ENCODE measurements at places on chromosomes 11 and 22. TPM values are rescaled to one million over a fixed set of nuclear protein-coding genes. Genes with fewer than 3 reads are reported as not detected.

DNA sequence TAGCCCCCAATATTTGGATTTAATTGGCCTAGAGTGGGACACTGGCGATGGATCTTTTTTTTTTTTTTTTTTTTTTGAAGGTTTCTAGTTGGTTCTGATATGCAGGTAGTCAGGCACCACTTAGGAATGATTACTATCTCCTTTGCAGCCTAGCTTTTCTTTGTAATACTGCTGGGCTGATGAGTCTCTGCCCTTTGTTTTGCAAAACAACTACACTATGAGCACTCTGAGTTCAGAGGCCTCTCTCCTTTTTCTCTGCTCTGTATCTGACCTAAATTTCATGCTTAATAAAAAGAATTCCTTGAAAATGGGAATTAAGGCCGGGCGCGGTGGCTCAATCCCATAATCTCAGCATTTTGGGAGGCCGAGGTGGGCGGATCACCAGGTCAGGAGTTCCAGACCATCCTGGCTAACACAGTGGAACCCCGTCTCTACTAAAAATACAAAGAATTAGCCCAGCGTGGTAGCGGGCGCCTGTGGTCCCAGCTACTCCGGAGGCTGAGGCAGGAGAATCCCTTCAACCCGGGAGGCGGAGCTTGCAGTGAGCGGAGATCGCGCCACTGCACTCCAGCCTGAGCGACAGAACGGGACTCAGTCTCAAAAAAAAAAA is 1312.3 kb downstream of the FAM181B start:
- no peak for DNase-seq
- no peaks in the 10 kb centered on the region for H3K36me3 ChIP-seq
- no peaks in the 10 kb centered on the region for H3K4me1 ChIP-seq
- H3K27ac ChIP-seq: no peak overlapping the region
- H3K4me3 ChIP-seq: no peak overlapping the region

- H3K27ac ChIP-seq: no peak overlapping the region
- DNase-seq: no peak
- no peaks in the 10 kb centered on the region for H3K4me1 ChIP-seq
- H3K27me3 ChIP-seq: peaks cover 8% of the 10 kb centered on the region
- H3K36me3 ChIP-seq: no peaks in the 10 kb centered on the region
These were observed 29.0 kb downstream of the MMP13 start for GRCh38 chr11:102926517-102926916.

GRCh38 chr11:134363161-134363560 is 31.4 kb downstream of the GLB1L2 start:
- peaks cover 8% of the 10 kb centered on the region for H3K4me1 ChIP-seq
- H3K4me3 ChIP-seq: no peak overlapping the region
- no peak for DNase-seq
- H3K27me3 ChIP-seq: peaks cover 8% of the 10 kb centered on the region

- no peak for DNase-seq
- no peak overlapping the region for H3K27ac ChIP-seq
- H3K27me3 ChIP-seq: peaks cover 2% of the 10 kb centered on the region
- H3K36me3 ChIP-seq: no peaks in the 10 kb centered on the region
- no peaks in the 10 kb centered on the region for H3K4me1 ChIP-seq
These were observed 102.4 kb upstream of the THY1 start for GRCh38 chr11:119525180-119525866.

The OR51I1 gene
- not detected for total RNA-seq

The SMTNL1 gene
- total RNA-seq: not detected

Data from activated CD8-positive, alpha-beta T cell treated with anti-CD3 and anti-CD28 coated beads for 36 hours (primary cell).